NCI-H1694 (cell line): ENCODE measurements at places on chromosomes 16 and 17.

GRCh38 chr16:27326738-27327585 lies 13.2 kb downstream of the IL4R start:
- no peak for DNase-seq

- no peak for DNase-seq
These were observed 314.2 kb downstream of the FOXL1 start for GRCh38 chr16:86892509-86892908.

GRCh38 chr17:27324771-27325339 lies 30.9 kb downstream of the WSB1 start:
- no peak for DNase-seq

DNA sequence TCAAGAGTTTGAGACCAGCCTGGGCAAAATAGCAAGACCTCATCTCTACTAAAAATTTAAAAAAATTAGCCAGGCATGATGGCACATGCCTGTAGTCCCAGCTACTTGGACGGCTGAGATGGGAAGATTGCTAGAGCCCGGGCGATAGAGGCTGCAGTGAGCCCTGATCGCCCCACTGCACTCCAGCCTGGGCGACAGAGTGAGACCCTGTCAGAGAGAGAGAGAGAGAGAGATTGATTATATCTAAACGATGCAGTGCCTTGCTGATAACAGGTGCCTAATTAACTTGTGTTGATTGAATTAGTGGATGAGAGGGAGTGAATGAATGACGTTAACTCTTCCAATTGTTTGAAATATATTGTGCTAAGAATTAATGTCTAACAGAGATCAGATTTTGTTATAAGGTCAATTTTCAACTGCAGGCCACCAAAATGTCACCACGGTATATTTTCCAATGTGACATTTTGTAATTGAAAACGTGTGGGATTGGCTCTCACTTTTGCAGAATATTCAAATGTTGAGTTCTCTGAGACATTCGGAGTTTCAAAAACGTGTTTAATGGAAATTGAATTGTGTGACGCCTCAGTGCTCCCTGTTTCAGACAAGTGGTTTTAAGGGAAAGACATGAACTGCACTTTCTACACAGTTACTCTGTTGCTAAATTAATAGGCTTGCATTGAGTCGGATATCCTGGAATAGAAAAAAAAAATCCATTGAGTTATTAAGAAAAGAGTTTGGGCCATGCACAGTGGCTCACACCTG lies 53.6 kb downstream of the ABAT start:
- no peak for DNase-seq

DNA sequence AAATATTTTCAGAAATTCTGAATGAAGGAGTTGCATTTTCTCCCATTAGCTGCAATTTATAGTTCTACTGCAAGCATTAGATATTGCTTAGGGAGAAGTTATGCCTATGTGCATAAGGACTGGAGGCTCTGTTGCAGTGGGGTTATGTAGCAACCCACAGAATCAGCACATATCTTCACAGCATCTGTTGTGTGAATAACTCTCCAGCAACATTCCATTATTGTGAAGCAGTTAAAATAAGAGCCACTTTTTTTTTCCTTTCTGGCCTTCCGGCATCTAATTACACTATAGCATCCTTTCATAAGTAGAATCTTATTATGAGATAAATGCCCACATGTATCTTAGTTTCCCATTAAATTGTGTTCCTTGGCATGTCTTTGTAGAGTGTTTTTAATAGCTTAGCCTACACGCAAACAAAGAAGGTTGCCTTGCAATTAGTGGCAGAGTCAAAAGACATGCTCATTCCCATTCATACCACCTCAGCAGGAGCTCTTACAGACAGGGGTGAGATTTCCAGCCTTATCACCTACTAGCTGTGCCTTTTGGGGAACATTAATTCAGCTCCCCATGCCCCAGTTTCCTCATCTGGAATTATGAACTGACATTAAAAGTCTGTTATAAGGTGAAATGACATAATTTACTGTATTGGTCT lies 596.0 kb upstream of the GOT2 start:
- DNase-seq = no peak
